Muscle of arm (tissue), 14 donors: ENCODE measurements at places on chromosomes 2 and 18.

GRCh38 chr18:8713691-8714090 lies 8.3 kb downstream of the MTCL1 start:
- DNase-seq = no peak

GRCh38 chr2:66929632-66930338 lies 467.3 kb upstream of the ETAA1 start:
- peak; percentile 32 for DNase-seq

DNA sequence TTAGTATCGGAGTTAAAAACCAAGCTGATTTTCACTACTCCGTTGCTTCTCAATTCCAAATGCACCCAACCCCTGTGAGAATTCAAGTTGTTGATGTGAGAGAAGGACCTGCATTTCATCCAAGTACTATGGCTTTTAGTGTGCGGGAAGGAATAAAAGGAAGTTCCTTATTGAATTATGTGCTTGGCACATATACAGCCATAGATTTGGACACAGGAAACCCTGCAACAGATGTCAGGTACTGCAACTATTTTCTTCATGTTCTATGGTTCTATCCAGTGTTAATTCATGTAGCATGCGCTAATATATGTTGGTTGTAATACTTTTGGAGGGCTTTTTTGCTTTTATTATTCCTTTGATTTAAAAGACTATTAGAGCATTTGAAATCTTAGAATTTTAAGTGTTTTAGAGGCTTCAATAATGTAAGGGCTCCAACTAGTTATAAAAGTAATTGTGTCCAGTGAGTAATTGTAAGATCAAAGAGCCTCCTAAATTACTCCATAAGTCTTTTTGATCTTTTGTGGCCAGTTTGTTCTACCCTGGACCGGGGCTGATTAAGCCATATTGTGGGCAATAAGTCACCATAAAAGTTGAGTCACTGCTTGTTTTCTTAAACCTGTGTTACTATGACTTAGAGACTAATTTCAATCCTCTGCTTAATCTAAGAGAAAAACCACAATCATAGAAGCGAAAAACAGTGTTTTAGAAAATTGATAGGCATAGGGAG lies 22.9 kb downstream of the DSG4 start:
- no peak for DNase-seq

- DNase-seq = no peak
Measured at GRCh38 chr18:8701546-8702118, 3.7 kb upstream of the MTCL1 start.

DNA sequence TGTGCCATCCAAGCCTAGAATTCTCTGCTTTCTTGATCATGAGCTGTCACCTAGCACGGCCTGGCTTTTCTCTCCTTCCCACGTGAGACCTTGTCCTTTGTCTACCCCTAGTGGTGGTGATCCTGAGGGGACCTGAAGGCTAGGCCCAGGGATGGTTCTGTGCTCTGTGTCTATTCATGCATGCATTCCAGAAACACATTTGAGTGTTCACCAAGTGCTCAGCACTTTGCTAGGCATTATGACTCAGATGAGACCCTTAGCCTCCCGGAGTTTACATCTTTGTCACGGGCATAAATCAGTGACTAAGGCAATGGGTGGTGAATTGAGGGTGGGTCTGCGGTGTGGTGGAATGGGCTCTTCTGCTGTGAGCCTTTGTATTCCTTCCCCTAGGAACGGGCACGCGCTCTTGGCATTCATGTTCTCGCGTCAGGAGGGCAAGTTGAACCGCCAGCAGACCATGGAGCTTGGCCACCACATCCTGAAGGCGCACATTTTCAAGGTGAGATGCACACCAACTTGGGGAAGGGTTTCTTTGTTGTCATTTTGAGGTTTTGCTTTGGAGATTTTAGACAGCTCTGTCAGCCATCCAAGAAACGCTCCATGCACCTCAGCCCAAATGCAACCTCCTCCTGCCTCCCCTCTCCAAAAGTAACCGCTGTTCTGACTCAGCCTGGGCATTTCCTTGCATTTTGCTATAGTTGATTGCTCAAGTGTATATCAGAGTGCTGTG lies 100.9 kb downstream of the WDSUB1 start:
- no peak for DNase-seq

- DNase-seq = no peak
Measured at GRCh38 chr2:129606496-129607270, 372.8 kb upstream of the RAB6C start.

DNA sequence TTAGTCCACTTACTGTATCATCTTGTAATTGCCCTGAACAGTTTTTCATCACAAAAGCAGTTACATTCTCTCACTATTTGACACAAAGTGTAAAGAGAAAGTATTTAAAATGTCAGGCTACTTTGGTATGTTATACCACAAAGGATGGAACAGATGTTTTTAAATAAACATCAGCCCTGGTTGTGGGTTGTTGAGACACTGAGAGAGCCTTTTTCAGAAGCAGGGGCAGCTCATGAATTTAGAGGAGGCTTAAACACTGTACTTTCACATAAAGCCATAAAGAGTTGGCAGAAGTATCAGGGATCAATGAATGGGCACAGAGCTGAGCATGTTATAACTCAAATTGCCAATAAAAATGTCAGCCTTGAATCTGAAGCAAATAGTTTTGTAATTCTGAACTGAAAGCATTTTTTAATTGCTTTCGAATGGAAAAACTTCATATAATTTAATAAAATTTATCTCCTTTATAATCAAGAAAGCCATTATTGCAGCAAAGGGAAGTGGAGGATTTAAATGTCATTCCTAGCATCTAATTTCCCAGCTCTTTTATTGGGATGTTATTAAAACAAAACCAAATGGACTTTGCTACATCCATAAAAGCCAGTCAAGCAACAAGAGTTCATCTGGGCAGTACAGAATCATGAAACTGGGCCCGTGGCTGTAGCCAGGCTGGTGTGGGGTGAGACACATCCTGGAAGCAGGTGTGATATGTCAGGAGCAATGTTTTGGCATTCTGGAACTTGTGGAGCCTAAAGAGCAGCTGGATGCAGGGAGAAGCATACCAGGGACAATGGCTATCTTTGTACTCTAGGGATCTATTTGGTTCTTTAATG lies 95.1 kb upstream of the NT5C1B start:
- no peak for DNase-seq

DNA sequence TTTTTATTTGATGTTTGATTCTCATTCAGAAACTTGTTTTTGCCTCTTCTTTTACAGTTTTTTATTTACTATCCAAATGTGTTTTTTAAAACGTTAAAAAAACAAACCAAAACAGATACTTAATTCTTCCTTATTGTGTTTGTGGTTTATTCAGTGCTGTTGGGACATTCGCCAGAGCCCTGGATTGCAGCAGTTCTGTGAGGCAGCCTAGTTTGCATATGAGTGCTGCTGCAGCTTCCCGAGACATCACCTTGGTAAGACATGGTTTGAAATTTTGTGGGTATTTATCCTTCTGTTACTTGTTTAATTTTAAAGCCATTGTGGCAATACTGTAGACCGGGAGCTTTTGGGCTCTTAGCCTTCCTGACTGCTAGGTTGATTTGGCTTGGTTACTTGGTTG lies 91.2 kb downstream of the MTA3 start:
- DNase-seq = no peak

DNA sequence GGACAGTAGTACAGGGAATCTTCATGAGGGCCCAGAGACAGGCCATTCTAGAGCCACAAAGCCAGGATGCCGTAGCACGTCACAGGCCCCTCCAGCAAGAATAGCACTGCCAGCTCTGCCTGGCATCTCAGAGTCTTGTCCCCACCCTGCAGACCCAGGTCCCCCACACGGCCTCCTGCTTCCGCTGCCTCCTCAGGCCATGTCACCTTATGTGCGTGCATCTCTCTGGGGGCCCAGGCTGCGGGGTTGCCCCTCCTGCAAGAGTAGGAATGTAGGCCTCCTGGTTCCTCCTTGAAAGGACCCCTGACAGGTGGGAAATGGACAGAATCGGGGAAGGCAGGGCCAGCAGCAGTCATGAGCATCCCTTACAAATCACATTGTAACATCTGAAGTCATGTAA lies 49.8 kb downstream of the ADI1 start:
- DNase-seq = no peak

GRCh38 chr2:73177645-73178255 lies 24.6 kb upstream of the NOTO start:
- DNase-seq = no peak

DNA sequence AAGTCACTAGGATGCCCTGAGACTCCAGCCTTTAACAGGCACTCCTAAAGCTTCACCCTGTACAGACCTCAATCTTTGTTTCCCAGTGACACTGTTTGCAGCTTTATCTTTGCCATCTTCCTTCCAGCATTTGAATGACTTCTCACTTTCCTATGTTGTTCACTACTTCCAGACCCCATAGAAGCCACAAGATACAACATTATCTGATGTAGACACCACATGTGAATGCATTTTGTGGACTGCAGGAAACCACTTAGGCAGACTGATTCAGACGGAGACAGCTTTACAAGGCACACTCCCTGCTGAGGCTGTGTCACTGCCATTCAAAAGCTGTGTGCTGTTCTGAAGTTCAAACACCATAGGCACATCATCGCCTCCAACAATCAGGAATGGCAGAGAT lies 67.3 kb upstream of the SPATS2L start:
- DNase-seq = no peak

DNA sequence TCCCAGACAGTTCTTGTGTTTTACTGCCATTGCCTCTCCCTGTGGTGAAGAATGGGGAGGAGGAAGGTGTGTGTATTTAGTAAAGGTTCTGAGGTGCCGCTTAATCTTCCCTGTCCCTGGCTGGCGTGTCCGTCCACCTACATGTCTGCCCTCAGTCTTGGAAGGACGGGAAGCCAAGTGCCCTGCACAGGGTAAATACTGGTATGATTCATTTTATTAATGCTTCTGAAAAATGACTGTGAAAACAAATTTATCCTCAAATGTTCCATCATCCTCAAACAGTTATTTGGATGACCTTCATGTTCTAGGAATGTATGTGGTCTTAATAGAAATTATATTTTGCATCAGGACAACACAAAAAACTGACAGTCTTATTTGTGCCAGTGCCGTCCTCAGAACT lies 6.6 kb downstream of the EPAS1 start:
- no peak for DNase-seq

DNA sequence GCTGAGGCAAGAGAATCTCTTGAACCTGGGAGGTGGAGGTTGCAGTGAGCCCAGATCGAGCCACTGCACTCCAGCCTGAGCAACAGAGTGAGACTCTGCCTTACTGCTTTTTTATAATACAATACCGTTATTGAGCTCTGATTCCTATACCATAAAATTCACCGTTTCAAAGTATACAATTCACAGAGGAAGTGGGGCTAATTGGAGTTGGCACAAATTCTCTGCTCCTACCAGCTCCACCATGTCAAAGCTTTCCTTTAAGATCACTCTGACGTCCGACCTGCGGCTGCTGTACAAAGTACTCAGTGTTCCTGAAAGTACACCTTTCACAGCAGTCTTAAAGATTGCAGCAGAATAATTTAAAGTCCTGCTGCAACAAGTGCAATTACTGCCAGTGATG lies 29.6 kb upstream of the CYBRD1 start:
- DNase-seq = no peak

DNA sequence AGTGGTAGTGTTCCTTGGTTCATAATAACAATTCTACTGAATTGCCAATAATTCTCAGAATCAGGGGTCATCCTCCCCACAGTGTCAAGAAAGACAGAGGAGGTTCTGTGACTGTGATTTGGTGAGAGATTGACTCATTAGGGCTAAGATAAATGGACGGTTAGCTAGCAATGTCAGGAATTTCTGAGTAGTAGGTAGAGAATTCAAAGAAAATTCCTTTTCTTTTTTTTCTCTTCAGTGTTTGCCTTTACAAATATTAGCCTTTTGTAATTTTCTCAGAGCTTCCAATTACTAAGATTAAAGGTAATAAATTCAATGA lies 16.8 kb upstream of the CRIM1 start:
- no peak for DNase-seq

- DNase-seq = no peak
Measured at GRCh38 chr2:219513787-219514186, 495 bp upstream of the ASIC4 start.

GRCh38 chr2:96315400-96316071 lies 9.6 kb upstream of the ITPRIPL1 start:
- DNase-seq = no peak

- DNase-seq = no peak
Measured at GRCh38 chr2:207163053-207163755, 2.5 kb downstream of the KLF7 start.

DNA sequence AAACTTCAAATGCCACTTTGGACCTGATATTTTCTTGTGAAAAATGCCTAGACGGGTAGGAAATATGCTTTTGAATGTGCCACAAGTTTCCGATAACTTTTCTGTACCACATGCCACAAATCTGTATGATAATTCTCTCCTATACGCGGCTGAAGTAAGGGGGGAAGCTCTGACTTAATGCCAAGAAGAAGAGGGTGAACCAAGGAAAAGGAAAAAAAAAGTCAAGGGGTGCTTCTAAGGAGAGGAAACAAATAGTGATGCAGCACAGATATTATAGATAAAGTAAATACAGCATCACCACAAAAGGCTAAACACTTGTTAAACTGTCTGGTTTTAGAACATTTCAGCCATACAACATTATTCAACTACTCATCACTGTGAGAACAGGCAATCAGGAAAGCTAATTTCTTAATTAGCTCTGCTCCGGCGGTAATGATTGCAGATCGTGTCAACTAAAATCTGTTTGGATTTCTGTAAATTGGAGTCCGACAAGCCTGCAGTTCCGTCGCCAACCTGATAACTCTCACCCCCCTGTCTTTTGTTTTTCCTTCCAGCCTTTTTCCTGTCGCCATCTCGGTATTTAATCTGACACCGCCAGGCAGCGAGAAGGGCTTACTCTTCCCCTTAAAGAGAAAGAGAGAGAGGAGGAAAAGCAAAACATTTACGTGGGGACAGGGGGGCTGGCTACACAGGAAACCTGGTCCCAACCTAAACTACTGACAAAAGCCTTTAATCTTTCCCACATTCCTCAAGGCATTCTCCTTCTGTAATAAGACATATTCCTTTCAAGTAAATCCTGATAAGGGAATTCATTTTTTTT lies 67.5 kb downstream of the ZEB2 start:
- DNase-seq = no peak

DNA sequence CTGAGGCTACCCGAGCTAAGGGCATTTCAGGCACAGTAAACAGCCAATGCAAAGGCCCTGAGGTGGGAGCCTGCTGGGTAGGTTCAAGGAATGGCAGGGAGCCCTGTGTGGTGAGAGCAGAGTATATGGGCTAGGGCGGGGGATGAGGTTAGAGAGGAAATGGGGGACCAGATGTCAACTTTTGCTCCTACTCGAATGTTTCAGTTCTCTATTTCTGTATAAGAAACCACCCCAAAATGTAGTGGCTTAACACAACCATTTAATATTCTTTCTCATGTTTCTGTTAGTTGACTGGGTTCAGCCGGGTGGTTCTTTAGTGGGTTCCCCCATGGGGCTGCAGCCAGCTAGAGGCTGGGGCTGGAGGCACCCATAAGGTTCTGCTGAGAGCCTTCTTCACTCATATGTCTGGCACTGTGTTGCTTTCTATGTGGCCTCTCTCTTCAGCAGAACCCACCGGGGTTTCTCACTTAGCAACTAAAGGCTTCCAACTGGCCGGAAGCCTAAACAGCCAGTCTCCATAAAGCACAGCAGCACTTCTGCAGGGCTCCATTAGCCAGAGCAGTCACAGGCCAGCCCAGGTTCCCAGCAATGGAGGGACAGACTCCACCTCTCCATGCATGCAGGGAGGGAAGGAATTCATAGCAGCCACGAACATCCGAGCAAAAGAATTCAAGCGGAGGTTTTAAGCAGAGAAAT lies 5.6 kb upstream of the ATOH8 start:
- DNase-seq = no peak

GRCh38 chr2:69449906-69450305 lies 12.7 kb upstream of the NFU1 start:
- no peak for DNase-seq

GRCh38 chr2:159157361-159158209 lies 128.9 kb downstream of the WDSUB1 start:
- no peak for DNase-seq

GRCh38 chr2:142065156-142065555 lies 65.7 kb downstream of the LRP1B start:
- DNase-seq = no peak
